ENCODE measurements at places on chromosomes 7 and 10. TPM values are rescaled to one million over a fixed set of nuclear protein-coding genes. Genes with fewer than 3 reads are reported as not detected.

GRCh38 chr10:80289451-80290287, at the start of gene MAT1A:
MAT1A (minus strand) TSS chr10:80289658; CDS start chr10:80289423, 235 bp downstream.
- H3K36me3 ChIP-seq, result no peaks in the 10 kb centered on the region
- no peaks in the 10 kb centered on the region for H3K27me3 ChIP-seq
- no peak within 1 kb of the TSS for H3K4me3 ChIP-seq
- H3K4me1 ChIP-seq, result no peaks in the 10 kb centered on the region
- H3K27ac ChIP-seq, result peak within 1 kb of the TSS; percentile 3

- no peaks in the 10 kb centered on the region for H3K36me3 ChIP-seq
- no peaks in the 10 kb centered on the region for H3K4me1 ChIP-seq
- no peak for DNase-seq
- H3K27me3 ChIP-seq, result no peaks in the 10 kb centered on the region
- no peak overlapping the region for H3K27ac ChIP-seq
Observed at GRCh38 chr7:153413540-153414287, 638.5 kb upstream of the DPP6 start.

- DNase-seq, result peak; percentile 31
- peak overlapping the region; percentile 90 for H3K27ac ChIP-seq
- peaks cover 15% of the 10 kb centered on the region for H3K27me3 ChIP-seq
- no peak overlapping the region for H3K4me3 ChIP-seq
- H3K36me3 ChIP-seq, result no peaks in the 10 kb centered on the region
- H3K4me1 ChIP-seq, result peaks cover 5% of the 10 kb centered on the region
Observed at GRCh38 chr7:370259-370625, 80.3 kb downstream of the FOXL3 start.

DNA sequence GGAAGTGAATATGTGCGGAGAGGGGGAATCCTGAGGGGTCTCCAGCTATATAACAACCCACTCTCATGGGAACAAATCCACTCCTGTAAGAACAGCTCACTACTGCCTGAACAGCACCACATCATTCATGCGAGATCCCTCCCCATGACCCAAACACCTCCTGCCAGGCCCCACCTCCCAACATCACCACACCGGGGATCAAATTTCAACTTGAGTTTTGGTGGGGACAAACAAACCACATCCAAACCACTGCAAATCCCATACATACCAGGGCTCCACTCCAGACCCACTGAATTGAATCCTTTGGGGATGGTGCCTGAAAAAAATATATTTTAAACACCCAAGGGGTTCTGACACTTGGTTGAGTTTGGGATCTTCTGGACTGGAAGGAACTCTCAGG, 181.5 kb upstream of the PLXNA4 start:
- no peaks in the 10 kb centered on the region for H3K36me3 ChIP-seq
- no peaks in the 10 kb centered on the region for H3K4me1 ChIP-seq
- no peaks in the 10 kb centered on the region for H3K27me3 ChIP-seq
- no peak overlapping the region for H3K27ac ChIP-seq
- no peak for DNase-seq

Gene MLXIPL
- total RNA-seq, result 109 TPM

Gene FKBP9
- 236 TPM for total RNA-seq
